ENCODE measurements at places on chromosomes 11 and 22.

DNA sequence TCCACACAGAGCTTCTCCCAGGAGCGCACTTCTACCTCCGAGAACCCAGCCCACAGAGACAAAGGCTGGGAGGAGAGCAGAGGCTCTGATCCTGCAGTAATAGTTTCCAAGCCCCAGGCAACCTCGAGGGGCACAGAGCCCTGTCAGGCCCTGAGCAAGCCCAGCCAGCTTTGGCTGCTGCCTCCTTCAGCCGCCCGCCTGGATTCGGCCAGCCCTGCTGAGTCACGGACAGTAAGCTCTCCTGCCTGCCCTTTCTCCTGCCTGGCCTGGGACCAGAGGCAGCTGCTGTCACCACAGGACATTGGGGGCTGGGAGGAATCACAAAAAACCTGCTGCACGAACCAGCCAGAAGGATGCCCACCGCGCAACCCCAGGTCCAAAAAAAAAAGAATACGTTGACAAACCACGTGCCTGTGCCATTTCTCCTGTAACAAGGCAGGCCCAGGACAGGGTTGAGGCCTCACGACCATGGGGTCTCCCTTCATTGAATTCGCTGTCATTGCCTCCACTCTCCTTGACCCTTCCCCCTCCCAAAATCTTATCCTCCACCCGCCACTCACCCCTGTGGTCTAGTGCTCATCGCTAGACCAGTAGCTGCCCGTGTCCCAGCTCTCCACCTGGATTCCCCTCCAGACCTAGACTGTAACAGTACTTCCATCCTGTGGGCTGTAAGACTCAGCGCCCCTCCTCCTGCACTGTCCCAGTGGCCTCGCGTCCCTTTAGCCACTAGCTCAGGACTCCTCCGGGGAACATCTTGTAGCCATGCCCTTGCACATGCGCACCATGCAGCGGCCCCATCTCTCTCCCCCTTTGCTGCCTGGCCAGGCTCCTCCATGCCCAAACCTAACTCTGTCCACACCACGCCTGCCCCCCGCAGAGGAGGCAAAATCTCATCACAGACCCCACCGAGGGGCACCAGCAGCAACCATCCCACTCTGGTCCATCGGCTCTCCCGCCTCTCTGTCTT, 7.4 kb upstream of the SLC22A12 start:
- DNase-seq = no peak

DNA sequence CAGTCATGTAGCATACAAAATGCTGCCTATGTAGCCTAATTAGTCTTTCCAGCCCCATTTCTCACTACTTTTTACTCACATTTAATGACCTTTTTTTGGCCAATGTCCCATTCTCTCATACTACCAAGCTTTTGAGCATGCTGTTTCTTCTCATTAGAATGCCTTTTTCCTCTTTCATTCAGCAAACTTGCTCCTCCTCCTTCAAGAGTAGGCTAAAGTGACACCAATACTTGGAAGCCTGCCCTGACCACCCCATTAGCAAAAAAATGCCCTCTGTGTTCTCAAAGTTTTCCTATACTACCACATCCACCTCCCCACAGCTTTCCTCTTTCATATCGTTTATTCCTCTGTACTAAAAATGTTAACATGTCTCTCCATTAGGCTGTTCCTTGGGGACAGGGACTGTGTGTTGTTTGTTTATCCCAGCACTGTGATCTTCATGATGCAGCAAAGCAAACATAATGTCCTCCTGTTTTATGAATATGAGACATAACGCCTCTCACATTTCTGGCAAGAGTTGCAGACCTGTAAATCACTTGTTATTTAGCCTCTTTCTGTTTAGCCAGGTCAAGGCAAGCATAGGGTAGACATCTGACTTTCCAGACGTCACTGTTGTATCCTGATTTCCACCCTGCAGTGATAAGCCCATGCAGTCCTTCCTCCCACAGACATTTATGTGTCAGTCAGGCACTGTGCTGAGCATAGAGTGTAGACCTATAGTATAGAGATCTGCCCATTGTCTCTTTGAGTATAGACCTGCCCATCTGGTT, 62.0 kb upstream of the UCP3 start:
- no peak for DNase-seq

- DNase-seq = peak; percentile 24
Measured at GRCh38 chr11:16418428-16419097, 62.2 kb upstream of the SOX6 start.

DNA sequence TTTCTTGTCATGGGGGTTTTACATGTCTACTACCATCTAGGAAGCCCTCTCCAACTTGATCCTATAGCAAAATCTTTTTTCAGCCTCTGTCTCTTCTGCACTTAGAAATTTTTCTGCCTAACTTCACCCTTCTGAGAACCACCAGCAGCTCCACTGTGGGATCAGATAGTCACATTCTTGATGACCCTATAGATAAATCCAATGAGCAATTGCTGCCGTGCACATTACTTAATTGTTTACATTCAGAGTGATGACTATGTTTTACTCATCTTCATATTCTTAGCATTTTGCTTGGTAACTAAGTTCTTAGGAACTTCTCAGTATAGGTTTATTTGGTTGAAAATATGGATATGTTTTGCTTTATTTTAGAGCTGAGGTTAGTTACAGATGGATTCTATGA, 12.4 kb upstream of the ETS1 start:
- peak; percentile 30 for DNase-seq

GRCh38 chr11:63929616-63930015, 9.2 kb upstream of the NAA40 start:
- no peak for DNase-seq

DNA sequence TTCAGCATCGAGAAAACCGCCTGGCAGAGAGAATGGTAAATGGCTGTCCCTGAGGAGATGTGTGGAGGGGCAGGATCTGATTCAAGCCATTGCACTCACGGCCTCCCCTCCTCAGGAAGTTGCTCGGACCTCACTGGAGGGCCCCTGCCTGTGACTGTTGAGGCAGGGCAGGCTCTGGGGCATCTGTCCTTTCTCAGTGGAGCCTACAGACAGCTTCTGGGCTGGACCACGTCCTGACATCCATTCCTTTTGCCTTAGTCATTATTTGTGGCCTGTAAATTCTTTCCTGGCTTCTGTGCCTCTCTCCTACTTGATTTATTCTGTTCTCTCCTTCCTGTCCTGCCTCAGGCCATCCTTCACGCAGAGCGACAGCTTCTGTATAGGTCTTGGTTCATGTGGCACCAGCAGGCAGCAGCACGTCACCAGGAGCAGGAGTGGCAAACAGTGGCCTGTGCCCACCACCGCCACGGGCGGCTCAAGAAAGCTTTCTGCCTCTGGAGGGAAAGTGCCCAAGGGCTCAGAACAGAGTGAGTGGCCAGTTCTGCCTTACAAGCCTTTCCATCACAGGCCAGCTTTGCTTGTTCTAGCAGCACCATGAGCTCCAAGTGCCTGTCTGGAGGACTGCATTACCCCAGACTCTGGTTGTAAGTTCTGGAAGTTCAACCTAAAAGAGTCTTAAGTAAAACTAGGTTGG, 59.6 kb downstream of the PISD start:
- DNase-seq = peak; percentile 38

GRCh38 chr11:37948258-37948657, 1350.2 kb upstream of the RAG2 start:
- no peak for DNase-seq

DNA sequence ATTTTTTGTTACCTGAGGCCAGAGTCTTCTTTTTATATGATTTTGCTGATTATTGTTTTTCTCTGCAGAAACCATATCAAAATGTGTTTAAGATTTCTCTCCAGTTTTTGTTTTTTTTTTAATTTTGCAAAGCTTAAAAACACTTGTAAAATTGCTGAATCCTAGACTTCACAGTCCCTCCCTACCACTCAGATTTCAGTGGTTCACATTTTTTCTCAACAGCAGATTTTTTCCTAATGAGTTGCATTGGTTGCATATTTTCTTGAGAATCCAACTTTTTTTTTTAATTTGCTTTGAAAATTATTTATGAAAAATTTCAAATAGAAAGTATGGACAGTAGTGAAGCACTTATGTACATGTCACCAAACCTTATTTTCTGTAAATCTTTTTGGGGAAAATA, 5.8 kb downstream of the ARL14EP start:
- no peak for DNase-seq

GRCh38 chr11:134634897-134635831, 223.1 kb upstream of the B3GAT1 start:
- no peak for DNase-seq

GRCh38 chr11:57552479-57552878, 15.0 kb downstream of the UBE2L6 start:
- DNase-seq = no peak

GRCh38 chr11:15969281-15969680, 387.1 kb downstream of the SOX6 start:
- DNase-seq = peak; percentile 87

- no peak for DNase-seq
Measured at GRCh38 chr11:104565583-104565961, 332.7 kb downstream of the CASP12 start.

DNA sequence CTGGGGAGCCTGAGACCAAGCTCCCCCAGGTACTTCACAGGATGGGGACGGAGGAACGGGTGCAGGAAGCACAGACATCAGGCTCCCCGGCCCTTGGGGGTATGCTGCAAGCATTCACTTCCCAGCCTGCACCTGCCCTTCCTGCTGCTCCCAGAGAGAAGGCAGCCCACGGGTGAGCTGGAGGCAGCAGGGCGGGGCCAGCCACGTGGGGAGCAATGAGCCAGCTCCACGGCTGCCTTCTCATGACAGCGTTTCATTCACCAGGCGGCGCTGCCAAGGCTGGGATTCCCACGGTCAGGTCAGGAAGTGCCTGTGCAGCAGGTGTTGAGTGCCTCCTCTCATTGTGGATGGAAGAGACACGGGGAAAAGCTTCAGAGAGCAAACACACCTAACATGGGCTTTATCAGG, 14.5 kb upstream of the PHLDA2 start:
- peak; percentile 45 for DNase-seq

DNA sequence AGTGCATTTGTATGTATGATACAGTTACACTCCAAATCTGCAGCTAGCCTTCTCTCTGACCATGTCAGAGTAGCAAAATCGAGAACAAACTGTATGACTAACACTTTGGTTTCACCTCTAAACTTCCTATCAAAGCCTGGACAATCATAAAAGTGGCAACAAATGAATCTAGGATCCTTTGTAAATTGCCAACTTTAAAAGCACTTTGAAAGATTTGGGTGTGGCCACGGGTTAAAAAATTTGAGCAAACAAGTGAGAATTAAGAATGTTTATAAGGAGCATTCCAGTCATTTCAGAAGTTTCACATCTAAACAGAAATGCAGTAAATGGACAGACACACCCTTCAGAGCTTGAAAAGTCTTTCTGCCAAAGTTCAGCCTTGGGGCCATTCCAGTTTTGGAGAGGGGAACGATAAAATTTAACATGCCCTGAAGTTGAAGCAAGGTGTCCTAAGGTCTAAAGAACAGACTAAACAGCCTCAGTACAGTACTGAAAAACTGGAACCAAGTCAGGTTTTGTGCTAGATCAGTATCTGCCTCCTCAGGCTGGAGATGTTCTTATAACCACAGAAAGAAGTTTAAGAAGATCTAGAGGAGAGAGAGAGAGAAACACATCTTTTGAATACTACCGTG, 181.9 kb upstream of the BDNF start:
- no peak for DNase-seq

DNA sequence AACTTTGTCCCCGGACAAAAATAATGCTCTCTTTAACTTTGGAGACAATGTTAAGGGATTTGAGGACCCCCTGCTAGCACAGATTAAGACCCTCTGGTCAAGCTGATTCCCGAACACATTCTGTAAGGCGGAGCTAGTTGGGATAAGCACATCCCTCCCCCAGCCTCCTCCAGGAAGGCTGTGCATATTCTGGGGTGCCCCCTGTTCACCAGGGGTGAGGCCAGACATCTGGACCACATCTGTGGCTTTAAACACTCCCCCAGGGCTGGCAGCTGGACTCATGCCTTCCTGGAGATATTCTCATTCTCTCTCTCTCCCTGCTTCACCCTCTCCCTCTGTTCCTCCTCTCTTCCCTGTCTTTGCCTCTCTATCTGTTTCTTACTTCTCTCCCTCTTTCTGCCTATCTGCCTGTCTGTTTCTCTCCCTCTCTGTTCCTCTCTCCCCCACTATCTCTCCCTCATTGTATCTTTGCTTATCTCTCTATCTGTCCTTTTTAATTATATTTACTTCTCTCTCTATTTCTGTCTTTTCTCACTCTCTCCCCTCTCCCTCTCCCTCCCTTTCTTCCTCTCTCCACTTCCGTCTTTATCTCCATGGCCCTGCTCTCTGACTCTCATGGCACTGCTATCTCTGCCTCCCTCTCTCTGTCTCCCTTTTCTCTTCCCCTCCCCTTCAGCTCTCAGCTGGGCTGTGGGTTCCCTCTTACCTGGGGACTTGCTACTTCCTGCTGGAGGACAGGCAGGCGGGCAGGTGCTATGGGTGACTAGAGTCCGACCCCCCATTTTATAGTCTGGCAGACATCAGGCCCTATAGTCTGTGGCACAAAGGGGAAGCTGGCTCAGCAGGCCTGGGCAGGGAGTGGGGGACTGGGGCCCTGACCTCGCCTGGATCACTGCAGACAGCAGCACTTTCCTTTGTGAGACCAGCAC, at the start of gene CRYBB1:
Gene CRYBB1, minus strand, starts transcription at position 757 of the 929 bp plus-strand sequence. CDS start 1,708 bp downstream, outside the sequence.
- no peak for DNase-seq
